Effector CD8-positive, alpha-beta T cell (primary cell): ENCODE measurements at places on chromosomes 16 and 17.

- DNase-seq = peak; percentile 57
Observed at GRCh38 chr16:2009791-2010510, at the start of gene ZNF598. Gene ZNF598 (minus strand): TSS chr16:2009821.

DNA sequence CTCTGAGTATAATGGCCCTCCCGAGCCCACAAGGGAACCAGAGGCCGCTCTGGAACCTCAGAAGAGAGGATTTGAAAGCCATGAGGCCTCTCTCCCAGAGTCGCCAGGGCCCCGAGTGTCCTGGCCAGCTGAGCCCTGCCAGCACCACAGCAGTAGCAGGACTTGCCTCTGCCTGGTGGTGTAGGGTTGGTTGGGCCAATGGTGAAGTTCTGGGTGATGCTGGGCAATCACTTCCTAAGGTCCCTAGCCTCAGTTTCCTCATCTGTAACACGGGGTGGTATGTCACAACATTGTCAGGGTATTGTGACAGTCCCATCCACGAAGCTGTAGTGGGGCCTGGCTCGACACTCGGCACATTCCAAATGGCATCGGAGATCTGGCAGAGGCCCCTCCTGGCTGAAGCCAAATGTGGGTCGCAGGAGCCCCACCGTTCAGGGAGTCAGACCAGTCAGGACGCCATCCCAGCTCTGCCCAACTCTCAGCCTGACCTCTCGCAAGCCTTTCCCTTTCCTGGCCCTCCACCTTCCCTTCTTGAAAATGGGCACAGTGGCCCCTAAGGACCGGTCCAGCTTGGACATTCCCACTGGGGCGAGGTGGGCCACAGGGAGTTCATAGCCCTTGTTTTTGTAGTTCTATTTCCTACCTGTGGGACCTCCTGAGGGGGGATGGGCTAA is 1.7 kb downstream of the NATD1 start:
- DNase-seq = no peak

DNA sequence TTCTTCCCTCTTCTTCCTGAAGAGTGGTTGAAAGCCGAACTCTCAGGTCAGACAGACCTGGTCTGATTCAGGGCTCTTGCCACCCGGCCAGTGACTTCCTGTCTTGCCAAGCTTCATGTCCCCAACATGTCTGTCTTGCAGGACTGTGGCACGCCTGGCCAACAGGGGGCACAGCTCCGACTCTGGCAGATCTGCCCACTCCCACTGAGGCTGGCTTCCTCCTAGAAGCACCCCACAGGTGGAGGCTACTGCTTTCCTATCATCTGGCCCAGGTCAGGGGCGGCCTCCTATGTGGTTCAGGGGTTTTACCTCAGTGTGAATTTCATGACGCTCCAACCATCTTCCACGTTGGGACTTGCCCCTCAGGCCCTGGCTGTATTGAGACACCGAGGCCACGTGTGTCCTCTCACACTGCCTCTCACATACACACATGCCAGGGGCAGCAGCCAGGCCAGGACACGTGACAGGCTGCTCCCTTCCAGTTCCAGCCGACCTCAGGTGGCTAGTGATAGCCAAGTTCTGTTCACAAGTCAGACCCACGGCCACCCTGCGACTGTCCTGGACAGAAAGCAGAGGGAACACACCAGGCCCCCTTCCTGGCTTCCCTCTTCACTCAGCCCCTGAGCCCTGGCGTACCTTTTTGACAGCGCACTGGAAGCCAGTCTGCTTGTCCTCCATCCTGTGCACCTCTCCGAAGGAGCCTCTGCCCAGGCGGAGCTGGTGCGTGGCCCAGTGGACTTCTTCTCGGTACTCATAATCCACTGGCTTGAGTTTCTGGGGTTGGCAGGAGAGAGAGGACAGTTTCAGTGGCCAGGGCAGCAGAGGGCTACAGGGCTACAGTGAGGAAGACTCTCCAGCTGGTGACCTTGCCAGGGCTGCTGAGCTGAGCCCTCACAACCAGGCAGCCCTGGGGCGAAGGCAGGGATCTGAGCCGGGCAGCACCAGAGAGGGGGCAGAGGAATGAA is 22.6 kb upstream of the SPATA32 start:
- DNase-seq = no peak

DNA sequence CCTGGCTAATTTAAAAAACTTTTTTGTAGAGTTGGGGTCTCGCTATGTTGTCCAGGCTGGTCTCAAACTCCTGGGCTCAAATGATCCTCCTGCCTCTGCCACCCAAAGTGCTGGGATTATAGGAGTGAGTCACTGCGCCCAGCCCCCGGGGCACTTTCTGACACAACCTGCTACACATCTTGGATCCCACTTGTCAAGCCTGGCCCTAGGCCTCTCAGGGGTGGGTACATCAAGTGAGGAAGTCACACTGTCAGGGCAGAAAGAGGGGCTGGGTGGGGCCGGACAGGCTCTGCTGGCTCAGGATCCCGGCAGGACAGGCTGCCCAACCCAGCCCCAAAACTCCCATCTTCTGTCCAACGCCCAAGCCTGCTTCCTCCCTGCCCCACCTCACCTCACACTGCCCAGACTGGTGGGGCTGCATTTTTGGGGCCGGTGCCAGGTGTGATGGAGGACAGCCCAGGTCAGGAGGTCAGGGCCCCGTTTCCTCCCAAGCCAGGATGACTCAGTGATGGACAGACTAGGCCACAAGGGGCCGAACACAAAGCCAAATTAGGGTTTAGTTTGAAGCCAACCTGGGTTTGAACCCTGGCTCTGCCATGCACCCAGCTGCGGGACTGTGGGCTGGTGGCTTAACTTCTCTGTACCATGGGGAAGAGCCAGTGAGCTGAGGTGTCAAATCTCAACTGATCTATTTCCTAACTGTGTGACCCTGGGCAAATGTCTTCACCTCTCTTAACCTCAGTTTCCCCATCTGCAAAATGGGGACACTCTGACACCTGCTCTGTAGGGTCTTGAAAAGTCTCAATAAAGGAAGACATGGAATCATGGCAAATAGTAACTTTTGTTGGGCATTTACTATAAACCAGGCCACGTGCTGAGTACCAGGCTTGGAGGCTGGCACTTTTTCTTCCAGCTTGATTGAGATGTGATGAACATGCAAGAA is 8.9 kb upstream of the PPL start:
- no peak for DNase-seq

DNA sequence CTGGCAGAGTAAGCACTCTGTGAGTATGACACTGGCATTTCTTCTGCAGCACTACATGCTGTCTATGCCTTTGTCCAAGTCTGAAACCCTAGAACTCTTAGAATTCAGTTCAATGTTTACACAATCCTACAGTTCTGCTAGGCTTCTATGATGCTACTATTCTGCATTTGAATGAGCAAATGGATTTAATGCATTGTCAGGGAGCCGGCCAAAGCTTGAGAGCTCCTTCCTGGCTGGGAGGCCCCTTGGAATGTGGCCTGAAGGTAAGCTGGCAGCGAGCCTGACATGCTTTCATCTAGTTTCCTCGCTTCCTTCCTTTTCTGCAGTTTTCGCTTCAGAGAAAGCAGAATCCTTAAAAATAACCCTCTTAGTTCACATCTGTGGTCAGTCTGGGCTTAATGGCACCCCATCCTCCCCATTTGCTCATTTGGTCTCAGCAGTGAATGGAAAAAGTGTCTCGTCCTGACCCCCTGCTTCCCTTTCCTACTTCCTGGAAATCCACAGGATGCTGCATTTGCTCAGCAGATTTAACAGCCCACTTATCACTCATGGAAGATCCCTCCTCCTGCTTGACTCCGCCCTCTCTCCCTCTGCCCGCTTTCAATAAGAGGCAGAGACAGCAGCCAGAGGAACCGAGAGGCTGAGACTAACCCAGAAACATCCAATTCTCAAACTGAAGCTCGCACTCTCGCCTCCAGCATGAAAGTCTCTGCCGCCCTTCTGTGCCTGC is at the start of gene CCL2:
Gene CCL2, plus strand, starts transcription at position 635 of the 730 bp plus-strand sequence. Its CDS starts 65 bp downstream, at position 700.
- DNase-seq = no peak
